ENCODE measurements at places on chromosomes 12 and 14.

DNA sequence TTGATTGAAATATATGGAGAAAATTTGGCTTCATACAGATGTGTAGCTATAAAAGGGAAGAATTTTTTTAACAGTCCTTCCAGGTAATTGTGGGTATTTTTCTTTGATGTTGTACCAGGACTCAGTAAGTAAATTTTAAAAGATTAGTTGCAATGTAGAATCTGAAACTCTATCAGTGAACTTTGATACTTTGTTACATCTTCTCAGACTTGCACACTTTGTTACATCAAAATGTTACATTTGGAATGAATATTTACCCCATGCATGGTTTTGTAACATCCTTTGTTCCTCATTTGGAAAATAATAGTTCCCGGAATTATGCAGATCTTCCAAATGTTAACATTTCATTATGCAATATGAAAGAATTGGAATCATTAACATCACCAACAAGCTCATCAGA lies 13.8 kb downstream of the MTHFD1 start:
- DNase-seq: no peak

- no peak for DNase-seq
Observed at GRCh38 chr12:109695416-109695815, 18.2 kb upstream of the FAM222A start.

- DNase-seq: no peak
Observed at GRCh38 chr14:55353686-55354467, 57.8 kb downstream of the ATG14 start.

GRCh38 chr12:6090803-6091202 lies 33.7 kb downstream of the VWF start:
- no peak for DNase-seq

- no peak for DNase-seq
Observed at GRCh38 chr12:65532764-65533163, 254.3 kb downstream of the MSRB3 start.

- no peak for DNase-seq
Observed at GRCh38 chr12:97380440-97380839, 82.2 kb upstream of the RMST start.

- no peak for DNase-seq
Observed at GRCh38 chr12:104805186-104805585, 152.9 kb downstream of the SLC41A2 start.

GRCh38 chr14:69441948-69442347 lies 42.6 kb upstream of the PLEKHD1 start:
- no peak for DNase-seq

DNA sequence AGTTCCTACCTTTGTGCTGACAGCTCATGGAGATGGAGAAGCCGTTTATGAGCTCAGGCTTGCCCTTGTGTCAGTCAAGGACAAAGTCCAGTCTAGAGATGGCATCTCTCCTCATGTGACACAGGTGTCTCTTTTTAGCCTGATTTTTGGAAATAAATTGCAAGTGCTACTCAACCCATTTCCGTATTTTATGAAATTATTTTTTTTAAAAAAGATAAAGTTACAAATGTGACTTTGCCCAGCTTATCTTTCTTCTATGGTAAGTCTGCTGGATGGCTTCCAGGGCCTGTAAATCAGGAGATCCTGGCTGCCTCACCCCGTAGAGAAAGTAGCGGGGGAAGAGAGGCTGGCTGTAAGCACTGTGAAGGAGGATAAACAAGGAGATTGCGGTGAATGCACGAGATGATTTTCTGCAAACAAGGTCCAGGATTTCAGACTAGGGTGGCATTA lies 169.7 kb downstream of the MYRFL start:
- DNase-seq: no peak

DNA sequence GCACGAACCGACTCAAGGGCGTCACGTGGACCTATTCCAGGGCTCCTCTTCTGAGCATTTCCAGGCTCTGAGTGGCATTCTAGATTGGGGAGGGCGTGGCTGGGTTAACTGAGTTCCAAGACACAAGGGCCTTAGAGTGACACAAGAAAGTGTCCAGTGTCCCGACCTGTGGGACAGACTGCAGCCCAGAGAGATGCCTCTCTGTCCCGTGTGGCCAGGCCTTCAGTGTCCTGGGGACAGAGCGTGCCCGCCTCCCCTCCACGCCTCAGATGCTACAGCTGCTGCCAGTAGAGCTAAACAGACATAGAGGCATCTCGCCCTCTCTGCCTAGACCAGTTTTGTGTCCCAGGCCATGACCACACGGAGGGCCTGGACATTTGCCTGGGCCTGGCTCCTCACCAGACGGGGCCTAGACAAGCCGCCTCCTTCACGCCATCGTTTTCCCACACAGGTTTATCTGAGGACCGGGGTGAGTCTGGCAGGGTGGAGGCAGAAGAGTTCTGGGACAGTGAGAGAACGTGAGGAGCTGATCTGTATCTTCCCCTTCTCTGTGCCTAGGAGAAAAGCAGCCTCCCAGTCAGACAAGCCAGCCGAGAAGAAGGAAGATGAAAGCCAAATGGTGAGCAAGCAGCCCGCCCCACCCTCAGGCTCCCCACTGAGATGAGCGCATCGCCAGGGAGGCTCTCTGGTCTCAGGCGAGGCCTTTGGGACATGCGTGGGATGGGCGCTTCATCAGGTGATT lies 27.1 kb downstream of the DEGS2 start:
- no peak for DNase-seq

- DNase-seq: no peak
Observed at GRCh38 chr12:130338794-130339601, 1.3 kb downstream of the PIWIL1 start.

DNA sequence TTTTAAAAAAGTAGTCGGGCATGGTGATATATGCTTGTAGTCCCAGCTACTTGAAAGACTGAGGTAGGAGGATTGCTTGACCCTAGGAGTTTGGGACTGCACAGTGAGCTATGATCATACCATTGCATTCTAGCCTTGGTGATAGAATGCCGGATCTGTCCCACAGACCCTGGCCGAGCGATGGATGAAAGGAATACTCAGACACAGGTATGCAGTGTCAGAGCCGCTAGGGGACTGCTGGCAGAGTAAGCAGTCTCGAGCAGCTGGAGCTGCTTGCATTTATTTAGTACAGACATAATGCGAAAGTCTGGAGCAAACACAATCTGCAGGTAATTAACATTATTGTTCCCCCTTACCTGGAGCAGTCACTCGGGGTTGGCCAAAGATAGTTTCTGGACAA lies 18.6 kb downstream of the AICDA start:
- DNase-seq: no peak

GRCh38 chr14:34300882-34301734 lies 160.9 kb downstream of the SPTSSA start:
- peak; percentile 34 for DNase-seq

DNA sequence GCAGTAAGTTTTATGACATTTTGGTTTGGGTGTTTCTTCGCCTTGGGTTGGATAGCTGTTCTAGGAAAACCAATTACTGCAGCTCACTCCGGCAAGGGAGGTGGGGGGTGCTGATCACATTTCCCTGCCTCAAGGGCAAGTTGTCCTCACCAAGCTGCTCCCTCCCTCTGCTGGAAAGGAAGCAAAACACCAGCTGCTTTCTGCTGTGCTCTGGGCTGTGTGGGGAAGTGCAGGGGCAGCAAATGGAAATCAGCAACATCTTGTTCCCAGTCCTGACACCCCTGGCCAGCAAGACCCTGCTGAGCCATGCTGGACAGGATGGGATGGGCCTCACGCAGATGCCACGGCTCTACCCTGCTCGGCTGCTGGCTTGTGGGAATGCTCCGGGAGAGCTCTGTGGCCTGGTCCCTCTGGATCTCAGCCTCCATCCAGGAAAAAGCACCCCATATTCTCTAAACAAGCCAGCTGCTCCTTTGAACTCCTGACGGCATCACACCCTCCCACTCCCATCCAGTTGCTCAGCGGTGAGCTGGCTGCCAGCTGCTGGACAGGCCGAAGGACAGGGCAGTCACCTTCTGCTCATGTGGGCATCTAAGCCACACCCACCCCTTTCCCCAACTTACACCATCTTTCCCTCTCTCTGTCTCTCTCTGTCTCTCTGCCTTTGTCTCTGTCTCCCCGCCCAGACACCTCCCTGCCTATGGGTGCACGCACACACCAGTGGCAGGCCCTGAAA lies 52.4 kb upstream of the EIF5 start:
- no peak for DNase-seq

DNA sequence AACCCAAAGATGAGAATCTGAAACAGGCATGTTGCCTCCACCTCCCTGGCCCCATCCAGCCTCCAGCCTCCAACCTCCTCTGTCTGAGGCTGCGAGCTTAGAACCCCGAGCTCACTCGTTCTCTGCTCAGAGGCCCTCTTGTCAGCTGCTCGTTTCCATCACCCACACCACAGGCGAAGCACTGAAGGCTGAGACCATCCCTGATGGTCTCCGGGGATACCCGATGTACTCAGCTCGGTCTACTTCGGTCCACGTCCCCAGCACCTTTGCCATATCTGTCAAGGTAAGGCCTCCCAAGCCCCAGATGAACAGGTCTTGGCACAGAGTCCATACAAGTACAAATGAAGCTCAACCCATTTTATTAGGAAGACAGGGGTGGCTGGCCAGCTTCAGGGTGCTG lies 72.4 kb downstream of the TTC7B start:
- DNase-seq: no peak

DNA sequence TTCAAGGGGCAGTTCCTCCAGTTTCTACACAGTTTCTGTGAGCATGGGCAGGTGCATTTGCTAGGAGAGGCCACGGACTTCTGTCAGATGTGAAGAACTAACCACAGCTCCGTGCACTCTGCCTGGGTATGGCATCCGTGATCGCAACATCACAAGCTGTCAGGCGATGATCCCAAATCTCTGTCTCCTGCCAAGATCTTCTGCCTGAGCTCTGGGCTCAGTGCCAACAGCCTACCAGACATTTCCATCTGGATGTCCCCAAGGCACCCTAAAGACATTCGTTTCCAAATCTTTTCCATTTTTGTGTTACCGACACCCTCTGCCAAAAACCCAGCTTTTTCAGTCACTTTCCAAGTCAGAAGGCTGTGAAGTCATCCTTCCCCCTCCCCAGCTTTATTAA lies 292.1 kb downstream of the GLT1D1 start:
- no peak for DNase-seq

GRCh38 chr12:57309420-57309819 lies 58.4 kb upstream of the STAC3 start:
- no peak for DNase-seq

GRCh38 chr12:13942826-13943225 lies 38.6 kb downstream of the GRIN2B start:
- DNase-seq: no peak

DNA sequence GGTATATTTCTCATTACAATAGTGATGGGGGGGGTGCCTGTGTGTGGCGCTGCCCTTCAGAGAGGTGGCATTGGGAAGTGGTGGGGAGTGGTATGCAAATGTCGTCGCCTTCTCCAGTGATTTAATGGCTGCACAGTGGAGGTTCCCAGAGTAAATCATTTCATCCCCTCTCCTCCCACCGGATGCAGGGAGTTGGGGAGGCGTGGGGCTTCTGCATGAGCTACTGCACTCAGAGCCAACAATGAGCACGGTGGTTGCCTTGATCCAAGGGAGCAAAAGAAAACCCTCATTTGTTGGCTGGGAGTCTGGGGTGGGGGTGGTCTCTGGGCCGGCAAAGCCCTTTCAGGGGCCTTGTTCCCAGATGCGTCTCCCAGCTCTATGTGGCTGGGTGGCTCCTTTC lies 124.3 kb downstream of the AACS start:
- no peak for DNase-seq

GRCh38 chr12:68240975-68241374 lies 12.4 kb downstream of the IL22 start:
- DNase-seq: peak; percentile 25

- no peak for DNase-seq
Observed at GRCh38 chr12:97800561-97800960, 338.0 kb downstream of the RMST start.

DNA sequence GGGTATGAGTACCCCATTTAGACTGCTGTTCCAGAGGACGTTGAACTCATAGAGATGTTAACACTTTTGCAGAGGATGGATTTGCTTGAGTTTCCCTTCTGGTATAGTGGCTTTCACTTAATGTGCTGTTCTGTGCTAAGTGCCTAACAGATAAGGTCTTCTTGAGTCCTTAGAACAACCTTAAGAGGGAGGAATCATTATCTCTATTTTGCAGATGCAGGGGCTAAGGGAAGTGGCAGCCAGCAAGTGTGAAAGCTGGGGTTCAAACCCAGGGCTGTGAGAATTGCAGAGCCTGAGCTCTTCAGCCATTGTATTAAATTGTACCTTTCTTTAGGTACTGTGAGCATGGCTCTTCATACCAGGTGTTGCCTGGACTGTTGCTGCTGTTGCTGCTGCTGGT lies 122.1 kb upstream of the NRXN3 start:
- no peak for DNase-seq

DNA sequence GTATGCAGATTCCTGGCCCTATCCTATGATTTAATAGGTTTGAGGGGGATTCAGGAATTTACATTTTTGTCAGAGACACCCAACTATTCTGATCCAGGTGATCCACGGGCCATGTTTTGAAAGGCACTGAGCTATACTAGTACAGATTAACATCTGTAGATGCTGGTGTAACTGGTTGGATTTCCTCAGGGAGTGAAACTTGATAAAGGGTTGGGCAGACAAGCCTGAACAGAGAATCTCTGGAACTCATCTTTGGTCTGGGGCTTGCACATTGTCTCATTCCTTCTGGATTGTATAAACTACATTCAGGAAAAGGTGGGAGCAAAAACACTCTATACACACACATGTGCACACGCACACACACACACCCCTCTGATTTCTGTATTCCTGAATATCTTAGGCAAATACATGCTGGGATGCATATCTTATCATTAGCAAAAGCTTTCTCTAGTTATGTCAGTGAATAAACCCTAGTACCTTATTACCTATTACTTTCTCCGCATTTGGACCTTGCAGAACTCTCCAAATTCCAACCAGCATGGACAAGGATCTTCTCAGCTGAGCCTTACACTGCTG lies 104.6 kb downstream of the SLC38A1 start:
- no peak for DNase-seq

GRCh38 chr14:80927083-80927989 lies 14.2 kb downstream of the CEP128 start:
- DNase-seq: no peak

GRCh38 chr12:124442772-124443445 lies 124.5 kb downstream of the NCOR2 start:
- no peak for DNase-seq
